ENCODE measurements at places on chromosomes 3 and 15.

GRCh38 chr3:135865553-135865952 is 100.0 kb upstream of the PPP2R3A start:
- DNase-seq, result no peak

DNA sequence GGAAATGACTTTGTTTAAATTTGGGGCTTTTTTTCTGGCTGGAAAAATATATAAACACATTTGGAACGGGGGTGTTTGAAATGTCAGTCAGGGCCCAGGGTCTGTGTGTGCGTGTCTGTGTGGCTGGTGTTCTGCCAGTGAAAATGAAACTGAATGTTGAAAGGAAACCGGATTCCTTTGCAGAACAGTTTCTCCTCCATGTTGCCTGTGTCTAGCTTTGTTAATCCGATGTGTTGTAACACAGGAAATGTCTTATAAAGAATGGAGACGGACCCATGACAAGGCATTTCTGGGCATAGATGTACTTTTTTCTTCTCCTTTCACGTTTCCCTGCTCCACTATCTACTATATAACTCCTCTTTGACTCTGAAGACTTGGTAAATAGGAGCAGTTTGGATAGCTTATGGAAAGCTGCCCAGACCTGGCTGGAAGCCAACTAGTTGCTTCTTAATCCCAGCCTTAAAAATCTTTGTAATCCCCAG is 2.8 kb downstream of the SQOR start:
- DNase-seq, result peak; percentile 69

DNA sequence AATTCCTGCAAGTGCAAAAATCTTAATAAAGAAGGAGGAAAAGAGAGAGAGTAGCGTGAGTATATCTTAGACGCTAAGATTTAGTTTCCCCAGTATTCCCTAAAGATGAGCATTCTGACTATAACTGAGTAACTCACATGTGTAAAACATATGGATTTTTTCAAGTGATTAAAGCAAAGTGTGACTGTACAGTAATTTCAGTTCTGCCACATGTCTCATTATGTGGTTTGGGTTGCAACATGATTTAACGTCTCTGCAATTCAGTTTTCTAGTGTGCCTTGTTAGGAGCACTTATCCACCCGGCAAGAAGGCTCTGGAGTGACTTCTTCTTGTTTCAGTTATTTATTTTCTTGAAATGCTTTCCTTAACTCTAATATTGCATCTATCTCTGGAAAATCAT is 514.1 kb downstream of the ROBO1 start:
- no peak for DNase-seq

- DNase-seq, result no peak
Observed at GRCh38 chr3:30510596-30510995, 95.8 kb upstream of the TGFBR2 start.

GRCh38 chr15:43922021-43922420 is 95.2 kb downstream of the WDR76 start:
- DNase-seq, result no peak

DNA sequence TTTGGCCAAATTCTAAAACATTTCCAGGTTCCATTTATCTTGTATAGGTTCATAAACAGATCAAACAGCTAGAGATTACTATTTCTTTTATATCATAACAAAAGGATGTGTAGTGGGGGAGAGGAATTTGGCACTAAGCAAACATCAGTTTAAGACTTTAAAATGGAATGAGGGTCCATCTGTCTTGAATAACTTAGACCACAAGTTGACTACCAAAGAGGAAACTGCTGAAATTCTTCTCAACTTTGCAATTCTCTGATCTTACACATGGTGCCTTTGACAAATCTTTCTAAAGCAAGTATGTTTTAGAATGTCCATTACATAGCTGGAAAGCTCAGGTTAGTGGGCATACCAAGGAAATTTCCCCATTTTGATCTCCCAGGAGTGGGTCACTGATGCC is 140.5 kb upstream of the ADAMTS9 start:
- DNase-seq, result no peak

DNA sequence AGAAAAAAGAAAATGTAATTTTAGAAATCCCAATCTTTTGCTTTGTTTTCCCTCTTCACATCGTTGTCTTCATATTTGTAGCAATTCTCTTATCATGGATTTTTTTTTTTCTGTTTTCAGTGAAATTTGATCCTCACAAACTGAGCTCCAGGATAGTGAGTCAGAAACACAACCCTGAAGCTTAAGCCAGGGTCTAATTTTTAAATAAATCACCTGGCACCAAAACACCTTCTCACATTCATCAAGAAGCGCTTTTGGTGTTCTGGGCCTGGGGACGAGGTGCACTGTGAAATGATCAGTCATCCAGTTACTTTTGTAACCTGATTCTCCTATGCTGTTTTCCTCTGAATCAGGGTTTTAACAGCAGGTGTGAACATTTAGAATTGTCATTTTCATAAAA is 87.7 kb downstream of the REC114 start:
- DNase-seq, result no peak

DNA sequence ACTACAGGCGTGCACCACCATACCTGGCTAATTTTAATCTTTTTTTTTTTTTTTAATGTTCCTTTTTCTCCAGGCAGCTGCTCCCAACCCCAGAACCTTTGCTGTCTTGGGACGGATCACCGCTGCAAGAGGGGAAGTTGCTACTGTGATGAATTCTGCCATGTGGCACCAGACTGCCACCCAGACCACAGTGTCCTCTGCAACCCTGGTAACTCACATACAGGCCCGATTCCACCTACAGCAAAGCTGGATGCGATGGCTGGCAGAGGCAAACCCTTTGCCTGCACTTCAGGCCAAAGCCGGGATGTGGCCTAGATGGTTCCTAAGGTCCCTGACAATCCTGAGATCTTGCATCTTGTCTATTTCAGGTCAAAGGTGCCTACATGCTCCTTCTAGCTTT is 12.7 kb upstream of the MUC20 start:
- DNase-seq, result no peak

DNA sequence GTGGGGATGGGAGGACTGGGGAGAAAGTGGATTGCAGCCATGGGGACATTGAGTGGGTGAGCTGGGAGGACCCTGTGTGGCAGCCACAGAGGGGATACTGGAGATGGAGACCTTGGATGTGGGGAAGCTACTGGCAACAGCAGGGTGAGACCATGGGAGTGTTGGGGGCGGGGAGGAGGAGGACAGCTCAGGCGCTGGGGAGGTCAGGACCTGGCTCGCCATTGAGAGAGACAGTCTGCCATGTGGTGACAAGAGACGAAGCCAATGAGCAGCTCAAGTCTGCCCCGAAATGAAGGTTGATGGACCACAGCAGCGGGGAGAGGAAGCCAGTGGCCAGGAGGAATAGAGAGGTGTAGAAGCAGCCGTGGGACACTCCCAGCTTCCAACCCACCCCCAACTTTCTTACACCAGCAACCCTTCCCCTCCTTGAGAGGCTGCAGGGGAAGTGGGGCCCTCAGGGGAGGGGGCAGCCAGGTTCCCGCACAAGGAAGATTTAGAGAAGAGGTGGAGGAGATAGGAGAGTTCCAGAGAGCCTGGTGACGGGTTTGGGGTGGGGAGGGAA is 118.1 kb downstream of the ASB7 start:
- DNase-seq, result no peak

- no peak for DNase-seq
Observed at GRCh38 chr3:113698956-113699355, 2.5 kb upstream of the USF3 start.

DNA sequence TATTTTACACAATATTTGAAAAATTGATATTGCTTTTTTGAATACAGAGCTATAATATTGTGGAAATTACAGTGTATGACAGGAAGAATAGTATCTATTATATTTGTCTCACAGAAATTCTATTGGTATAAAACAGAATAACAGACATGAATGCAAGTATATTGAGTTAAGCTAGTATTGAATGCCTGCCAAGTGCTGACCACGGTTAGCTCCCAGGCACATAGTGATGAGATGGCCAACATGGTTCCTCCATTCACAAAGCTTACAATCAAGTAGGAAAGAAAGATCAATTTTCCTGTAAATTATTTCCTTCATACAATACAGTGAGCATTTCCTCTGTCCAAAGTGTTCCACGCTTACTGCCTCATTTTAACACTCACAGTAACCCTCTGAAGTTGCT is 67.6 kb downstream of the TP63 start:
- no peak for DNase-seq

DNA sequence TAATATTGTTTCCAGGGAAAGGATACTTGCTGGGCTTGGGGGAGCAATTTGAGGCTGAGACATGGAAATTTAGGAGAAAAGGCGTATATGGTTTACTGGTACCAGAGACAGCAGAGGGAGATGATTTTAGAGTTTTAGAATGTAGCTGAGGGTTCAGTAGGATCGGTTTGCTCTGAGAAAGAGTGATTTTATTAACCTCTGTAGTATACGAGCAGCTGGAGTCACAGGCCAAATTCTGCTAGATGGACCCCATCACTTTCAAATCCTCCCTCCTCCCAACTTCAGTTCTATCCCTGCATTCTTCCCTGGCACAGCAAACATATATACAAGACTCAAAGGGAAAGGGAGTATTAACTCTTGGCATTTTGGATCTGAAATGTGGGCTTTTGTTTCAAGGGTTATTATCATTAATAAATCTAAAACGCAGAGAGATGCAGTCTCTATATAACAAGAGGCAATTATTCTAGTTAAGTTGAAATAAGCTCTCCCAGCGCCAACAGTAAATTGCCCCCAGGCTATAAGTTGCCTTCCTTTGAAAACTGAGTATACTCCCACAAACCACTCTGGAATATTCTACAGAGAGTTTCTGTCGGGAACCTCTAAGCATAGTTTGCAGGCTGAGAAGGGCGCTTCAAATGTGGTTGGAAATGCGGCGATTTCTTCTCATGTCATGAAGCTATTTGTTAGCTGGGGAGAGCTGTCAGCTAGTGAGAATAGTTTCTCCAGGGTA is 5.4 kb downstream of the CRABP1 start:
- DNase-seq, result no peak

- no peak for DNase-seq
Observed at GRCh38 chr15:38406436-38406835, 47.5 kb upstream of the FAM98B start.

GRCh38 chr3:193677734-193678133 is 84.7 kb downstream of the OPA1 start:
- DNase-seq, result no peak

- peak; percentile 5 for DNase-seq
Observed at GRCh38 chr15:28260722-28261121, 61.3 kb downstream of the HERC2 start.

DNA sequence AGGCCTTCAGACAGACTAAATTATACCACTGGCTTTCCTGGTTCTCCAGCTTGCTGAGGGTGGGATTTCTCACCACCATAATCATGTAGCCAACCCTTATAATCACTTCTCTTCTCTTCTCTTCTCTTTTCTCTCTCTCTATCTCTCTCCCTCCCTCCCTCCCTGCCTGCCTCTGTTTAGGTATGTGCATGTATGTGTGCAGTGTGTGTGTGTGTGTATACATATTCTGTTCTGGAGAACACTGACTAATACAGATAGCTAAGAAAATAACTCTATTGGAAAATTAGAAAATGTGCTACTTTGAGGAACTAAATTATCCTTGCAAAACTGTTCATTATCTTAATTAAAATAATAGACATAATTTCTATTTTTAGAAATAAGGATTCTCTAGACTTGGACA is 118.6 kb upstream of the GADL1 start:
- DNase-seq, result no peak

DNA sequence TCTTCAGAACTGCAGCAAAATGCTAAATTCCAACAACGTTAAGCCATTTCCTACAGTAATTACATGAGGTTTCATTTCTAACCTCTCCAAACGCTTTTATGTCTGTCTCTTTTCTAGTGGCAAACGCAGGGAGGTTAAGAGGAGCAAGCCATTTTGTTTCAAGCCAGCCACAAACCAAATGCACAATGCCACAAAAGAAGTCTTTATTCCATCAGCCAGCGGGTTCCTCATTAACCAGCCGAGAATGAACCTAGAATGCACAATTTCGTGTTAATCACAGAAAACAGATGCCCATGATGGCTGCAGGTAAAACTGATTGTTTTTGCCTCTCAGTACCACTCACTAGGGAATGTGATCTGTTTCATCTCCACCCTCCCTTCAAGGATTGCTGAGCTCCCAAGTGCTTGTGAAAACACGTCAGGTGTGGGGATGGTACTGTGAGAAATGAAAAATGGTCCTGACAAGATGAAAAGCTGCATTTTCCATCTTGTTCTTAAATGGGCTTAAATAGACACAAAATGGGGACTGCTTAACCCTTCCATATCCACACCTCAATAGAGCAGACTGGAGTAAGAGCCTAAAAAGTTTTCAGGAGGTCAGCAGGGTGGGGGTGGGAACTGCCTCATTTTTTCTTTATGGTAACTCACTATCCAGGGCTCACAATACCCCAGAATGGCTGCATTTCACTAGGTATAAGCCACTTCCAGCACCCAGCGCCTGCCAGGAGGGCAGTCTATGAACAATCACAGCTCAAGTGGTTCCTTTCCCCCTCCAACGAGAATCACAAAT is 277.1 kb downstream of the MAGI1 start:
- no peak for DNase-seq
